Stimulated activated CD4-positive, alpha-beta T cell treated with anti-CD3 and anti-CD28 coated beads, Interleukin-1b, Interleukin-23, amount 100 ng/mL, for 1 hour (primary cell): ENCODE measurements at places on chromosomes 12 and 14.

GRCh38 chr12:4734625-4735340 is 14.6 kb downstream of the GALNT8 start:
- DNase-seq, result no peak

GRCh38 chr12:50032515-50032853 is 7.2 kb upstream of the RACGAP1 start:
- DNase-seq, result no peak

DNA sequence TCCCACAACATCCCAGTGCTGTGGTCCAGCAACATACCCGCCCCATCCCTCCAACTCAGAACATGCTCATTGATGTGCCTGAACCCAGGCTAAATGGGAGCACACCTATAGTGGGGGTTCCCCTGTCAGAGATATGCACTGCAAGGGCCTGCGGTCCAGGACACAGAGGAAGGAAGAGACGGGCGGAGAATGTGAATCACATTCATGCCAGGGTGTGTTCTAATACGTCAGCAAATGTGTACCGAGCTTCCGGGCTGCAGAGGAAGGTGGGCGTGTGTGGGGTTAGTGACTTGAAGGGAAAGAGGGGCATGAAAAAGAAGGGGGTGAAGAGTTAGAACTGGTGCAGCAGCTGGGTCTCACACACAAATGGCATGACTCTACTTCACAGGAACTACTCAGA is 83.7 kb downstream of the DPF3 start:
- no peak for DNase-seq

DNA sequence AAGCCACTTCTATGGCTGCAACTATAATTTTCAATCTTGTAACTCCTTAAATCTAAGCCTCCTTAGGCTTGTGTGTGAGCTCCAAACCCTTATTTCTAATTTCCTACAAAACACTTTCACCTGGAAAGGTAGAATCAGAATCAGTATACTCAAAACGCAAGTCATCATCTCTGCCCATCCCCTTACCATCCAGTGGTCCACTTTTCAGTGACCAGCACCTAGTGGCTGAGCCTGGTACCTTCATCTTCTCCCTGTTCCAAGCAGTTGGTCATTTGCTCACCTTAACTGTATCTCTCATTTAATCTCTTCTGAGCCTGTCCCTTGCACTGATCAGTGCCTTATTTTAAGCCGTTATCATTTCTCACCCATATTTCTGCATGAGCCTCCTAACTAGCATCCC is 107.9 kb downstream of the PPM1H start:
- DNase-seq, result no peak

- no peak for DNase-seq
Observed at GRCh38 chr12:88634008-88634407, 53.7 kb upstream of the KITLG start.

DNA sequence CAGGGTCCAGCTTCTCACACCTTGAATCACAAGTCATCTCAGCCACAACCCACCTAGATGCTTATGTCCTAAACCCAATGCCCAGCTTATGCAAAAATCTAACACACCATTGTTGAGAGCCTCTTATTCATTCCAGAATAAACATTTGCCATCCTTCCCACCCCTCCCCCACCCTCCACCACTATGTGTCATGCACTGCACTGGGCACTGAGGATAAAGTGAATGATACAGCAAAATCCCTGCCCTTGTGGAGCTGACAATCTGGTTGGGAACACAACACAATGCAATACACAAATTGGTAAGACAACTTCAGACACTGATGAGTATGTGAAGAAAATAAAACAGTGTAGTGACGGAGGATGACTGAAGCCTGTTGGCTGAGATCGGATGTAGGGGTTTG is 1.4 kb upstream of the GLTP start:
- DNase-seq, result no peak

DNA sequence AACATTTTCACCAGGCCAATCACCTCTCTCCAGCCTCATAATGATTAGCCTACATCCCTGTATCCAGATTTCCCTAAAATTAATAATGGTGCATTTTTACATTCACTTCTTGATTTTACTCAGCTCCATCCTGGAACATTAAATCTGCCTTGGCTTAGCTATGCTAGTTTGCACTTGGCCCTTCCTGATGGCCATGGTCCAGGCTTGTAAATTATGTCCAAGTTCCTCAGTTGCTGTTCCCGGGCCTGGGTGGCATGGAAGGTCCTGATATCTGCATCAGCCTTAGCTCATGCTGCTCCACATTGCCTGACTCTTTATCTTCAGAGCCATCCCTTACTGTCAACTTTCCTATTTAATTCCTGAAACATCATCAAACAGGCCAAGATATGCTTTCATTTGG is 11.1 kb upstream of the METTL17 start:
- DNase-seq, result no peak

DNA sequence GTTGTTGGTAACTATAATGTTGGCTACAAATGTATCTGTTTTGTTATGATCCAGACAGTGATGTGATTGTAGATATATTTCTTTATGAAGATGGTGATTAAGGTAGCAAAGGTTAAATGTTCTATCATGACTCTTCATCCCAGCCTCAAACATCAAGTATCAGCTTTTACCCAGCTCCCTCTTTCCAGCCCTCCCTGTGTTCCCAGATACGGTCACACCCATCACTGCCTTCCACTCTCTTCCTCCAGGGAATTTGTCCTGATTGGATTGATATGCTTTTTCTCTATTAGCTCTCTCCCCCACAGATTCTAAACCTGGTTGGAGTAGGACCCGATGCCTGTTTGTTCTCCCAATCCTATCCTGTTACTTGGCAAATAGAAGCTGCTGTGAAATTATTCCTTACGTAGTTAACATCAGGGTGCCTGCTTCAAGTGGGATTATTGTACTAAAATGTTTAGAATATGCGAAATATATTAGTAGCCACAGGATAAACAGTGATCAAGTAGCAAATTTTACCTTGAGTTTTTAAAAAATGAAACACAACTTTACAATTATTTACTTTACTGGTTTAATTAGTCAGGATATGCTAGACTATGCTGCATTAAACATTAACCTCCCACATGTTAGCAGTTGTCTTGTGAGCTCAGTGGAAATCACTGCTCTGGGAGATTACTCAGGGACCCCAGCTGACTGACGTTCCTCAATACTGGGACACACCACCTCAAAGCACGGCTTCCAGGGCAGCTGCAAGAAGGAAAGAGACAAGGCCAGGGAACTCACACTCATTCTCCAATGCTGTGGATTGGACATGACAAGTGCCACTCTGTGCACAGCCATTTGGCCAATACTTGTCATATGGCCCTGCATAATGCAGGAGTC is 165.3 kb downstream of the ALX1 start:
- DNase-seq, result no peak

GRCh38 chr12:117571321-117571720 is 209.9 kb upstream of the NOS1 start:
- DNase-seq, result no peak

DNA sequence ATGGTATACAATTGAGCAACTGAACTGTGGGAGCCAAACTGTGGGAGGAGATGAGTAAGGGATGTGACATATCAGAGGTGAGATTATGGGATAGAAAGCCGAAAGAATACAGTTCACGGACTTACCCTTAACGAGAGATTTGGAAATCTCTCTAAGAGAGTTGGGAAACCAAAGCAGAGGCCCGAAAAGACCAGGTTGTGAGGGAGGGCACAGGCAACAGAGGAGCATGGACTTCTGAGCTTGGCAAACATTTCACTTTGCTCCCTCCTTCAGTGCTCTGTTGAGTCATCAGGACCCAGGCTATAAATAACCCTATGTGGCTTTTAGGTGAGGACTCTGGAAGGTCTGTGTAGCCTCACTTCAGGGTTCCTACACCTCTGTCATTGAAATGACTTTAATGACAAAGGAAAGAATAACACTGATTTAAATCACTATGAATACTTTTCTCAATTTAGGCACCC is 120.6 kb downstream of the TGFB3 start:
- no peak for DNase-seq

GRCh38 chr12:111164833-111165525 is 203.9 kb downstream of the PHETA1 start:
- no peak for DNase-seq

DNA sequence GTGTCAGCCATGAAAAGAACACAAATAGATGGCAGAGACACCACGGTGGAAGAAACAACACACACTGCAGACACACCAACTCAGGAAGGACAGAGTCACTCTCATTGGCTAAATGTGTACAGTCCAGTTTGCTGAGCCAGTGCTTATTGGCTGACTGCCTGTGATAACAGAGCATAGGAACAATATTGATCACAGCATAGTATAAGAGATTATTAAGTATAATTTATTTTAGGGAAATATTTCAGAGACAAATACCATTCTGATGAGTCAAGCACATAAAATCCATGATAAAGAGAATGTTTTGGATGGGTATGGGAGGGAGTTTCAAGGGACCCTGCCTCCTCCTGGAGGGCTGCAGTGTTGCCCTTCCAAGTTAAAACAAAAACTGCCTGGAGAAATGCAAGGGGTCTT is 50.9 kb downstream of the BTG1 start:
- DNase-seq, result no peak

GRCh38 chr12:107780298-107780697 is 5.8 kb downstream of the ASCL4 start:
- DNase-seq, result no peak

DNA sequence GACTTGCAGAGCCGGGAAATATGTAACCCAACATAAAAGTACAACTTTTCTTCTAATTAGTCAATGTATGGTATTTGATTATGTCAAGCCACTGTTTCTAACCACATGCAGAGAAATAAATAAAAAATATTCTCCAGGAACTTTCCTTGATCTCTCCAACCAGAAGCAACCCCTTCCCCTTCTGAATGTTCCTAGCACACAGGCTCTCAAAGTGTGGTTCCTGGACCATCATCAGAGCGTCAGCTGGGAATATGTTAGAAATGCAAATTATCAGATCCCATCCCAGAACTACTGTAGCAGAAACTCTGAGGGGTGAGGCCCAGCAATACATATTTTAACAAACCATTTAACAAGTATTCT is 21.0 kb upstream of the ITPR2 start:
- no peak for DNase-seq

GRCh38 chr12:13437541-13437940 is 241.0 kb downstream of the EMP1 start:
- DNase-seq, result no peak

DNA sequence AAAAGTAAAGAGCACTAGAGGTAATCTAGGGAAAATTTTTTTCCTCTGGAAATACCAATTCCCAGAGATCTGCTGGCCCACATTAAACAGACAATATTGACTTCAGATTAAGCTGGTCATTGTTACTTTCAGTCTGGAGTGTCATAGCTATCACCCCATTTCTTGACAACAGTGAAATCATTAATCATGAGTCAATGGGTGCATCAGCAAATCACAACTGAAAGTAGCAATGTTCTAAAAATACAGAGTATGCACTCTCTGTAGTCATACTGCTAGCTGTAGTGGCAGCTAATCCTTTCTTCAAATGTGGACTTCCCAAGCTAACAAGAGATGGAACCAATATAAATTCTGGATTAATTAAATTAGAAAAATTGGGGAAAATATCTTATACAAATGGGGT is 129.9 kb downstream of the CPNE8 start:
- DNase-seq, result no peak

GRCh38 chr12:5246196-5246595 is 185.7 kb upstream of the NTF3 start:
- no peak for DNase-seq

DNA sequence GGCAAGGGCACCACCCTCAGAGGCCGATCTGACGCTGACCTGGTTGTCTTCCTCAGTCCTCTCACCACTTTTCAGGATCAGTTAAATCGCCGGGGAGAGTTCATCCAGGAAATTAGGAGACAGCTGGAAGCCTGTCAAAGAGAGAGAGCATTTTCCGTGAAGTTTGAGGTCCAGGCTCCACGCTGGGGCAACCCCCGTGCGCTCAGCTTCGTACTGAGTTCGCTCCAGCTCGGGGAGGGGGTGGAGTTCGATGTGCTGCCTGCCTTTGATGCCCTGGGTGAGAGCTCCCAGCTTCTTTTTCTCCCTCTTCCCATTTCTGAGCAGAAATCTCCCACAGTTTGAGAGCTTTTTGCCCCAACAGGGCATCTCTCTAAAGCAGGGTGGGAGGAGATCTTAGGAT is 1.8 kb downstream of the OAS1 start:
- DNase-seq, result no peak

DNA sequence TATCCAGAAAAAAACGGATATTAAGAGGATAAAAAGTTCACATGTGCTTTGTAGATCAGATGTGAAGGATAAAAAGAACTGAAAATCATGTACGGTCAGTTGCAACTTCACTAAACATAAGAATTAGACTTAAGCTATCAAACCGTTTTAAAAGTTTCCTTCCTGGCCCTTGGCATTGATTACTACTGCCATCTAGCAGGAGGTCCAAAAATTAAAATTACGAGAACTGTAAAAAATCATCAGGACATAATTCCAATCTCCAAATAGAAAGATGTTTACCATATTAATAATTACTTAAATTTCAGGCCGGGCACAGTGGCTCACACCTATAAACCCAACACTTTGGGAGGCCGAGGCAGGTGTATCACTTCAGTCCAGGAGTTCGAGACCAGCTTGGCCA is 7.9 kb downstream of the WDR89 start:
- no peak for DNase-seq

- no peak for DNase-seq
Observed at GRCh38 chr14:102325791-102326345, 6.3 kb downstream of the ZNF839 start.

GRCh38 chr12:92995258-92995903 is 66.3 kb upstream of the EEA1 start:
- DNase-seq, result no peak

DNA sequence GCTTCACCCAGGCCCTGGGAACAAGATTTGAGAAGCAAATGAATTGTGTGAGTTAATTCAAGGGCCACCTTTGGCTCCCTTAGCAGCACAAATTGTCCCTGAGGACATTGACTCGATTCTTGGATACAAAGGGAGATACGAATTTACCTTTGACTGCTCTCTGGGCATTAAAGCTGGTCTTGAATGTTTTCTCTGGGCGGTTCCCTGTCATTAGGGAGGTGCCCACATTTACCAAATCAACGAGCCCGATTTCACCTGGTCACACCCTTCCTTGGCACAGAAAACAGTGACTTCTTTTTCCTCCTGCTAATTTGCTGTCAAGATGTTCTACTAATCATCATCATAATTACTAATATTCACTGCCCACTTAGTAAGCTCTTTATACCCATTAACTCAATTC is 27.1 kb upstream of the CCDC63 start:
- no peak for DNase-seq

DNA sequence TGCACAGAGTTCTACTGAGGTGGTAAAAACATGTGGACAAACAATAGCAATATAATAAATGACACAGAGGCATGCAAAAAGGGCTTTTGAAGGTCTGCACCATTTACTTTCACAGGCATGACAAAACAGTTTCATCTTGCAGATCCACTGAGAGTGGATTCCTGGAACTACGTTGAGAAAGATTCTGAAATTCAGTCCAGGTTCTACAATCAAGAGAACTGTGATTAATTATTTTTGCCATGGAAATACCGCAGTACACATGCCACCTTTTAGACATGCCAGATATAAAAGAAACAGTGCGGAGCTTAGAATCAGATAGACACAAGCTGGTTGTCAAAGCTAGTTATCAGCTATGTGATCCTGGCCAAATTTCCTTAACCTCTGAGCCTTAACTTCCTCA is 4.8 kb downstream of the CSRP2 start:
- no peak for DNase-seq

GRCh38 chr12:62627181-62627580 is 160.6 kb downstream of the MON2 start:
- DNase-seq, result no peak

GRCh38 chr14:34926552-34926951 is 51.4 kb upstream of the BAZ1A start:
- DNase-seq, result no peak
